ENCODE measurements at places on chromosomes 1 and 21. TPM values are rescaled to one million over a fixed set of nuclear protein-coding genes. Genes with fewer than 3 reads are reported as not detected.

Gene SNAPIN
- 47.8 TPM for total RNA-seq

DNA sequence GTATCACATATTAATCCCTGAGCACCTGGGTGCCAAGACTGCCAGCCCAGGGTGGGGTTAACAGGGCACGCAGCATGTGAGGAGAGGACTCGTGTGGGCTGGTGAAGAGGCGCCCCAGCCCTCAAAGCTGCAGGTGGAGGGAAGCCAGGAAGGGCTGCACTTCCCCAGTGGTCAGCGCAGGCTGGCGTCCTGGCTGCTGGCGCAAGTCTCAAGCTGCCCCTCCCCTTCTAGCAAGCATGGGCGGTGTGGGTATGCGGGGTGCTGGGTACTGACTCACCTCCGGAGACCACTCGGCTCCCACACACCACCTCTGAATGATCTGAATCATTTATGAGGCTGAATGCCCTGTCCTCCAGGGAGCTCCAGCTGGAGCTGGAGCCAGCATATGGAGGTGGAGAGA lies 44.0 kb downstream of the EIF2D start:
- H3K27ac ChIP-seq, result no peak overlapping the region
- H3K4me3 ChIP-seq, result no peak overlapping the region
- no peaks in the 10 kb centered on the region for H3K36me3 ChIP-seq
- DNase-seq, result no peak

DNA sequence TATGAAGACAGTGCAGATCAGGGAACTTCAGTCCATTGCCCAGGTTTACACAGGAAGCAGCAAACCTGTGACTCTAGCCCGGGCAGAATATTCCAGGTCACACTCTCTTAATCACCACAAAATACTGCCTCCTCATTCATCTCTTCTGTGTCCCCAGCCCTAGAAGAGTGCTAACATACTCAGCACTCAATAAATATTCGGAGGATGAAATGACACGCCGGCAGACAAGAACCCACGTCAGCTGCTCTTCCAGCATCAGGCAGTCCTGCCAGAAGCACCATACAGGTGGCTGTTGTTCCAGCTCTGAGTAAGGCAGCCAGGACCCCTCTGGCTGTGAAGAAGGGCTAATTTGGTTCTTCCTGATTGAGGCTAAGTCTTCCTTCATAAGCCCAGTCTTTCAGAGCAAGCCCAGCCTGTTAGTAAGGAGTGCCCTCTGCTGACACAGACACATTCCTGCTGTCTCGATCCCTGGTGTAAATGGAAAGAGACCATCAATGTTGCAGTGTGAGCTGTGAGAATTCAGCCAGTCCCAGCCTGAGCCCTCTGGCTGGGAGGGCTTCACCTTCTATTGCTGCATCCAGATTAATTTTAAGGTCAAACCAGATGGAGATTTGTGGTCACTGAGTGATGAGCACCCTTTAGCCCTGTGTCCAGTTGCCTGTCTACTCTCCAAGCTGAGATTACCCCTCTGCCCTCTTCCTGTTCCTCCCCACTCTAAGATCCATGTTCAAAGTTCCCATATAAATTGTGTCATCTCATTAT lies 45.0 kb upstream of the KIRREL1 start:
- no peaks in the 10 kb centered on the region for H3K27me3 ChIP-seq
- H3K27ac ChIP-seq, result no peak overlapping the region
- H3K4me3 ChIP-seq, result no peak overlapping the region

DNA sequence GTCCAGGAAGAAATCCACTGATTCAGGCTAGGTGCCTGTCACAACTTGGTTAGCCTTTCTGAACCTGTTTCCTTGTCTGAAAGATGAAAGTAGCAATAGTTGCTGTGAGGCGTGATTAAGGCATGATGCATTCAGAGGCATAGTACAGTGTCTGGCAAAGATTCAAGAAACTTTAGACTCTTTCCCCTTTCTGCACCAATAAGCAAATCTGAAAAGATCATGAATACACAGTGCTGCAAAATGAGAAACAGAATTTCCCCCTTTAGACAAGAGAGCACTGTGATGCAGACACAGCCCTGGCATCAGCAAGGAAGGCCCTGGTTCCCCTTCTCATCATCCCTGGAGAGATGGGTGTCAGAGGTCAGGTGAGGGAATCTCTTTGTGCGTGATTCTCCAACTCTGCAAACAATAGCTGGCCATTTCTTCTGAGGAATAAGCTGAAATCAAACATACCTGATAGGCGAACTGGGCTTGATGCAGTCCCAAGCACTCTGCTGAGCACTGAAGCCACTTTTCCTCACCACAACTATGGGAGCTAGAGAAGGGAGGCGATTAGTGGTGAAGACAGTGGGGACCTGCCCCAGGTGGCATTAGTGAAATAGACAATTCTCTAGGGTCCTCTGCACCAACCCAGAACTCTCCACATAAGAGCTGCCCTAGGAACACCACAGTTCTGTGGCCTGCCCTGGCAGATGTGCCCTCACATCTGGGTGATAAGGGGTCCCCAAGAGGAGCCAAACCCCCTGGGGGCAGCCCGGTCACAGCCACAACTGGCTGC lies 41.7 kb downstream of the ITPKB start:
- H3K4me3 ChIP-seq, result no peak overlapping the region
- H3K27me3 ChIP-seq, result no peaks in the 10 kb centered on the region
- DNase-seq, result no peak
- H3K36me3 ChIP-seq, result no peaks in the 10 kb centered on the region
- peak overlapping the region; percentile 100 for H3K27ac ChIP-seq

Gene RPTN
- not detected for total RNA-seq

- DNase-seq, result no peak
- no peaks in the 10 kb centered on the region for H3K27me3 ChIP-seq
- H3K36me3 ChIP-seq, result no peaks in the 10 kb centered on the region
- no peak overlapping the region for H3K4me3 ChIP-seq
- no peak overlapping the region for H3K27ac ChIP-seq
- no peaks in the 10 kb centered on the region for H3K4me1 ChIP-seq
Observed at GRCh38 chr21:32966120-32966519, 59.6 kb upstream of the OLIG2 start.

Gene RGS7
- total RNA-seq, result 0.33 TPM

DNA sequence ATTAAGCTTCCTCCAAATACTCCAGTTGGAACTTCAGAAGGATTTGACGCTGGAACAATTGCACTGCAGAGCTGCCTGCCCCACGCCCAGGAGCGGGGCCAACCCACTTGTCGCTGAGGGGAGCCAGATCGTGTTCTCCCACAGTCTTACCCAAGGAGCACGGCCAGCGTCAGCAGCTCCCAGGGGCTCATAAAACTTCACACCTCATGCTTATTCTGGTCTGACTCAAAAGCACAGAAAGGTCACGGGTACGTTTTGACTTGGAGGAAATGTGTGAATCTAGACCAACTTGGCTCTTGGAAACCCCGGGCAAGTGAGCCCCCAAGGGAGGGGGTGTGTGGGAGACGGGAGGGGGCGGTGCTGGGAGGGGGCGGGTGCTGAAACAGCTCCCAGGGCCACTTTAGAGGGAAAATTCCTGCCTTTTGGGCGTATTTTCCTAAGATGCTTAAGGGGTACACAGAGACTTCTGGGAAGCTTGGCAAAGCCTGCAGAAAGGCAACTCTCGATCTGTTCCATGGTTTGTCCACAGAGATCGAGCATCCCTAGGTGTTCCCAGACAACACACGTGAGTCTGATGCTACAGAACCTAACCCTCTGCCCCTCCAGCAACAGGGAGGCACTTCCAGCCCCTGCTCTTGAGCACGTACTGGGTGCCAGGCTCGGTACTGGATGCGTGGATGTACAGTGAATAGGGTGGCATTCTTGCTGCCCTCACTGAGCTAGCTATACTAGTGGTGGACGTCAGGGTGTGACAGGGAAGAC lies 98.9 kb downstream of the DHRS3 start:
- H3K4me1 ChIP-seq, result peaks cover 19% of the 10 kb centered on the region
- DNase-seq, result no peak
- H3K4me3 ChIP-seq, result peak overlapping the region; percentile 7
- no peaks in the 10 kb centered on the region for H3K27me3 ChIP-seq
- H3K36me3 ChIP-seq, result no peaks in the 10 kb centered on the region

Gene SELE
- total RNA-seq, result 0.06 TPM

DNA sequence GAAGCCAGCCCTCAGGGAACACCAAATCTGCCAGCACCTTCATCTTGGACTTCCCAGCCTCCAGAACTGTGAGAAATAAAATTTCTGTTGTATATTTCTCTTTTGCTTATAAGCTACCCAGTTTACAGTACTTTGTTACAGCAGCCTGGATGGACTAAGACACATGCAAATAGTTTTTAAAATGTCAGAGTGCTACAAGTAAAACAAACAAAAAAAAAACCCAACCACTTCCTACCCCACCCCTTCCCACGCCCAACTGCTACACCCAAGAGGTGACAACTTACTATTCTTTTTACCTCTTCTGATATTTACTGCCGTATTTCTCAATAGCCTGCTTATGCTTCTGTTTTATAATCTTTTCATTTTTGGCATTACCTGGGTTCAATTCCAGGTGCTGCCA lies 8.6 kb upstream of the SPSB1 start:
- no peak overlapping the region for H3K27ac ChIP-seq
- H3K27me3 ChIP-seq, result no peaks in the 10 kb centered on the region
- H3K4me3 ChIP-seq, result no peak overlapping the region

DNA sequence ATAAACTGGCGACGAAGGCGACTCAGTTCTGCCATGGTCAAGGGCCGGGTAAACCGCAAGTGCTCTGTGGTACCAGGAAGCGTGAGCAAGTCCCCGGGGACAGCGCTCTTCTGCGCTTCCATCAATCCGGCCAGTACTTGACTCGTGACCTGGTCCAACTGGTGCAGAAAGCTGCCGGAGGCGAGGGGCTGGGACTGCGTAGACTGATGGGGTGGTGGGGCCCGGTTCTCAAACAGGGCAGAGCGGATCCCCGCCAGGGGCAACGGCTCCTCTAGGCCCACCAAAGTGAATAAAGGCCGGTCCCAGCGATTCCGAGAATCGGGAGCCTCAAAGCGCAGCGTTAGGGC lies 852 bp downstream of the KTI12 start:
- H3K4me1 ChIP-seq, result peaks cover 31% of the 10 kb centered on the region
- peak overlapping the region; percentile 94 for H3K27ac ChIP-seq
- peaks cover 13% of the 10 kb centered on the region for H3K36me3 ChIP-seq
- DNase-seq, result no peak
- H3K27me3 ChIP-seq, result no peaks in the 10 kb centered on the region

Gene KRTAP19-3
- total RNA-seq, result not detected

Gene MR1
- 17.0 TPM for total RNA-seq

Data from esophagus muscularis mucosa (tissue), 4 donors.